Right hindlimb (tissue), 1 donor: ENCODE measurements at places on chromosomes 2 and 18.

DNA sequence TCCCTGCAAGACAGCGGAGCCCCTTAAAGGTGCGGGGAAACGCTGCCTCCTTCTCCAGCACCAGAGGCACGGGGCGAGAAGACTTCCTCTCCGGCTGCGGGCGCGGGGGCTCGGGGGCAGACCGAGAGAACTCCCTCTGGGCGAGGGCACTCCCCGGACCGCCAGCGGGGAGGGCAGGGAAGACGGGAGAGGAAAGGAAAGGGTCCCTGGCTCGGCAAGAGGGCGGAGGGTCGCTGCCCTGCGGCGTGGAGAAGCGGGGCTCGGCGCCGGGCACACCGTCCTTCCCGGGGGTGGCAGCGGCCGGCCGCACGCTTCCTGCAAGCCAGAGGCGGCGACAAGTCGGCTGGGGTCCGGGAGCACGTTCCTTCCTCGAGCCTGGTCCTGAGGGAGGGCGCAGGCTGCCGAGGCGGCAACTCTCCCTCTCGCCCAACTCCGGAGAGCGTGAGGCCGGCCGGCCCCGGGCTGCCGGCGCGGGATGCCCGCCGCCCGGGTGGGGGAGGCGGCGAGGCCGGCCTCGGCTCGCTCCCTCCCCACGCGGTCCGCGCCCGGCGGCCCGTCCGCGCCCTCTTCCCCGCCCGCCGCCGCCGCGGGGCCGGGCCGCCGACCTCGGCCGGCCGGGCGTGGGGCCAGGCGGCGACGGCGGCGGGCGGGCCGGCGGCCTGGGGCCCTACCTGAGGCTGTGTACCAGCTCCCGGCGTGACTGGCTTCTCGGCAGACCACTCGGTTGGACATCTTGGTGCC, 1.1 kb downstream of the MEMO1 start:
- peak; percentile 51 for DNase-seq

GRCh38 chr2:66661253-66662173, 226.6 kb downstream of the MEIS1 start:
- DNase-seq: no peak

GRCh38 chr2:98637401-98638147, 29.2 kb downstream of the UNC50 start:
- no peak for DNase-seq

DNA sequence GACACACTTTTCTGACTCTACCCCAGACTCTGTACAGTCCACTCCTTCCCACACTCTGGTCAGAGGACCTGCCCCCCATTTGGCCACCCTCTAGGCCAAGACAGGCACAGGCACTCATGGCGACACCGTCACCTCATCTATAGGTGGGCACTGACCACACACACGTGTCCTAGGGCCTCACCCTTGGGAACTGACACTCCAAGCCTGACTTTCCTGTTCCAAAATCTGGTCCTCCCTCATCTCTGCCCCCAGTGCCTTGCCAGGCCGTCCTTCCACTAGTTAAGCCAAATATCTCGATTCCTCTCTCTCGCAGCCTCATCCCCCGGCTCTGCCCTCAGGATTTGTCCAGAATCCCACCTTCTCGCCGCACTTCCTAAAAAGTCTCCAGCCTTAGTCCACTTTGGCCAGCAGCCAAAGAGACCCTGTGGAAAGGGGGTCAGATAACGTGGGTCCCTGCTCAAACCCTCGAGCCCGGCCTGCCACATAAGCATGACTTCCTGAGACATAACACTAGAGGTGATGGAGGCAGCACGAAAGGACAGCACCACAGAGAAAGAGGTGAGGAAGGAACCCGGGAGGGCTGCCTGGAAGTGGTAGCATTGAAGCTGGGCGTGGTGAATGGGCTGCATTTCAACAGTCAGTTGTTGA, 105.8 kb upstream of the OTOS start:
- no peak for DNase-seq

DNA sequence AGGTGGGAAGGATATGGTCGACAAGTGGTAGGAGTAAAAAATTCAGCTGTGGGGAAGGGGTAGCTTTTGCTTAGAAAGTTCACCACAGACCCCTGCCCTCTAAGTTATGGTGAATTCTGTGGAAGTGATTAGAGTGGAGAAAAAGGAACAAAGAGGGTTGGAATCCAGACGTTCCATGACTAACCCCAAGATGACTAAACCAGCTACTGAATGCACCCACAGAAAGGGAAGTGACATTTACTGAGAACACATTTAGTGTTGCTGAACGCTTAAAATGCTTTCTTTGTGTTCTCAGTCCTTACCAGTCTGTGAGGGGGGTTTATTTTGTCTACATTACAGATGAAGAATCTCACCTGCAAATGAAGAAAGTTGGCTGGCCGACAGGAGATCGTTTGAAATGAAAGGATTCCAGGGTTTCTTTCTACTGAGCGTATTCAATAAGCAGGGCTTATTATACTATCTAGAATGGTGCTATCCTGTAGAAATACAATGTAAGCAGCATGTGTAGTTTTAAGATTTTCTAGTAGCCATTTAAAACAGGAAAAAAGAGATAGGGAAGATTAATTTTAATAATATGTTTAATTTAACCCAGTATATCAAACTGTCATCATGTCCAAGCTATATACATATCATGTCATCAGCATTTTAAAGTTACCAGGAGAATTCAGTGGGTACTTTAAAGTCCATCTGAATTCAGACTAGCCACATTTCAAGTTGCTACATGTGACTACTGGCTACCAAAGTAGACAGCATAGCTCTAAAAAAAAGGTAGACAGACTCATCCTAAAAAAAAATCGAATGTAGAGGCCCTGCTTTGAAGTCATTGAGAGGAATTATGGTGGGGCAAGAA, 60.1 kb downstream of the LIMS1 start:
- DNase-seq: no peak

DNA sequence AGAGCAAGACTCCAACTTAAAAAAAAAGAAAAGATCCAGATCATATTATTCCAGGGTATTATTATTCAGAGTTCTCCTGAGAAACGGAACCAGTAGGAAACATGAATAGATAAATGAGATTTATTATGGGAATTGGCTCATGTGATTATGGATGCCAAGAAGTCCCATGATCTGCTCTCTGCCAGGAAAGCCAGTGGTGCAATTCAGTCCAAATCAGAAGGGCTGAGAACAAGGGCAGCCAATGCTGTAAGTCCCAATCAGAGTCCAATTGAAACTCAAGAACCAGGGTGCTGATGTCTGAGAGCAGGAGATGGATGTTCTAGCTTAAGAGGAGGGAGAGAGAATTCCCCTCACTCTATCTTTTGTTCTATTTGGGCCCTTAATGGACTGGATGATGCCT, 7.8 kb downstream of the SCYGR2 start:
- DNase-seq: no peak

DNA sequence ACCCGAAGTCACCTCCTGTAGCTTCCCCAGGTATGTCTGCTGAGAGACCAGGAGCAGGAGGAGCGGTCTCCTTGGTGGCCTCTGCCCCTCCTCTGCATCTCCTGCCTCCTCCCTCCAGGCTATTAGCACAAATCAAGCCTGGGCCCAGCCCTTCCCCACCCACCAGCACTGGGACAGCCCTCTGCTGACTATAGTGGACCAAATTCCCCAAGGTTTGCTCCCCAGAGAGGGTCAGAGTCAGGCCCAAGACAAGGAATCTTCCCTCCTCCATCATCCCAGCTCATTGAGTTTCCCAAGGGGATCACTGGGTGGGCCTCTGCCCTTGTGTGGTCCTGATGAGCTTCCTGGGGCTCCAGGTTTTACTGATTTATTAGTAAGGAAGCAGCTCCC, 62.1 kb downstream of the EMILIN2 start:
- DNase-seq: peak; percentile 22

DNA sequence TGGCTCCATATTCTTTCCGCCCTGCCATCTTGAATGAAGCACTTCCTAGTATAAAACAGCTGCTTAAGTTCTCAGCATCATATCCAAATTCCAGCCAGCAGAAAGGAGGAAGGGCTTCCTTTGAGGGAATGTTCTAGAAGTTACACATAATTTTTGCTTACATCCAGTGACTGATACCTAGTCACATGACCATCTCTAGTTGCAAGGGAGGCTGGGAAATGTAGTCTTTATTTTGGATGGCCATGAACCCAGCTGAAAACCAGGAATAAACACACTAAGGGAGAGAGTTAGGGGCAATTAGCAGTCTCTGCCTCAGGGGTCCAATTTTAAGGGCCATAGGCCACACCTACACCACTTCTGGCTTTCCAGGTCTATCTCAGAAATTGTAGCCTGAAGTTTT, 57.8 kb upstream of the LMAN1 start:
- DNase-seq: no peak

DNA sequence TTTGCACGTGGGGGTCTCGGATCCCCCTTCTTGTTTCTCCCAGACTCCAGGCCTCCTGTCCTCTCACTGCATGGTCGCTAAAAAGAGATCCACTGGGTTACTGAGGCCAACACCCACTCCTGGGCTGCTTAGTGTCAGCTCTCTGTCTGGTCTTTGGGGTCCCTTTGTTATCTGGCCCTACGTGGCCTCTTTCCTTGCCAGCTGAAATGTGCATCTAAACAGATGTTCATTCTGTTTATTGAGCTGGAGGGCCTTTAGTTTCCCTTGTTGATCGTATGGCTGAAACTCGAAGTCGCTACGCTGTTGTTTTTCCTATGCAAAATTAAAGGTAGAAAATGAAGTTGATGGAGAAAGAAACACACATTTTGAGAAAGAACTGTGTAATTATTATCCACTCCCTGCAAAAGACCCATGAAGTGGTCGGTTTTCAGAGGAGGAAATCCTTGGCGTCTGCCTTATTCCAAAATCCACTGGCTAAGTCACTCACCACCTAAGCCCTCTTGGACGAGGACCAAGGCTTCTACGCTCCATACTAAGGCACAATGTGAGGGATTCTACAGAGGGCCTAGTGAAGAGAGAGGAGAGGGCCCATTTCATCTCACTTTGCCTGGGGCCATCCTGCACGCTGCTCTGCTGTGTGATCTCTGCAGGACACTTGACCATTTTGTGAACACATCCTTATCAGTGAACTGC, 105.3 kb downstream of the GLI2 start:
- no peak for DNase-seq

DNA sequence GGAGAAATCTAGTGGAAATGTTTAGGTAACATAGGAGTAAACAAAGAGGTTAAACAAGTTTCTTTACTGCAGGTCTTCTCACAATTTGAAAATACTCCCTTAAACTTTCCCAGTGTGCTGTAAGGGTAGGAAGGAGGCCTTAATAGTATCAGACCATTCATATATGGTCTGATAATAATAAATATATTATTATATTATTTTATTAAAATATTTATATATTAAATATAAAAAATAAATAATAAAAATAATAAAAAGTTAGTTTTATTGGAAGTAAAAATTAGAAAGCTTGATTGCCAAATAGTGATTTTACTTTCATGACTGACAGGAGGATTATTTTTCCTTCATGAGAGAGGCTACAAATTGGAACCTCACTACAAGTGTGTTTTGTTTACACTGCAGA, 7.1 kb downstream of the NOSTRIN start:
- no peak for DNase-seq

GRCh38 chr2:178804791-178805190, 2.4 kb downstream of the TTN start:
- DNase-seq: no peak

DNA sequence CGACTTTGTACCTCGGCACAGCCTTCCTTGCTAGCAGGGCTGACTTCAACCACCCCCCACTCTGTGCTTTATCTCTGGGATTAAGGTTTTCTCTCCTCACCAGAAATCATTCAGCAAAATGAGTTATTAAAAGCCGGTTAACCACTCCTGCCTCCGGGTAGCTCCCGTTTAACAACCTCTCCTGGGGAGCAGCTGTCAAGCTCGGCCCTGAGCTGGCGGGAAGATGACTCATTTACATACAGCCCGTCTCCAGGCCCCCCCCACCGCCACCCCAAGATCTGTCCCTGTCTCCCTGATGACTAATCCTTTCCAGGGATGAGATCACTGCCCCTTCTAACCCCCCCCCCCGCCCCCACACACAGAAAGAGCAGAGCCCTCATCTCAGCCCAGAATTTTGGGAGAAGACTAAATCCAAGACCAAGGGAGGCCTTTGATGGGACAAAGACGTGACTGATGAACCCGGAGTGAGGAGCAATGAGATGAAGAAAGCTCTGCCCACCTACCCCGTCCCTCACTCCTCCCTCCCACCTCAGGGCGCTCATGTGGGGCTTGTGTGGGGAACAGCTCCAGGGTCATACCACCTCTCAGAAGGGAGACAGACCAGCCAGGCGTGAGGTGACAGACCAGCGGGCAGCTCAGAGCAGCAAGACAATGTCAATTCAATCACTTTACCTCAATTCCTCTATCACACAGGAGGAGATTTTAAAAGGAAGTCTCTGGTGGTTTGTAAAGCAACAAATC, 131.4 kb downstream of the MSH2 start:
- DNase-seq: peak; percentile 49

GRCh38 chr2:28991460-28991859, 10.4 kb downstream of the TOGARAM2 start:
- no peak for DNase-seq

- no peak for DNase-seq
Observed at GRCh38 chr2:101430156-101430555, 42.9 kb upstream of the CREG2 start.

GRCh38 chr18:61039251-61039650, 294.0 kb upstream of the CDH20 start:
- no peak for DNase-seq

- no peak for DNase-seq
Observed at GRCh38 chr2:50746526-50746925, 285.4 kb downstream of the NRXN1 start.

DNA sequence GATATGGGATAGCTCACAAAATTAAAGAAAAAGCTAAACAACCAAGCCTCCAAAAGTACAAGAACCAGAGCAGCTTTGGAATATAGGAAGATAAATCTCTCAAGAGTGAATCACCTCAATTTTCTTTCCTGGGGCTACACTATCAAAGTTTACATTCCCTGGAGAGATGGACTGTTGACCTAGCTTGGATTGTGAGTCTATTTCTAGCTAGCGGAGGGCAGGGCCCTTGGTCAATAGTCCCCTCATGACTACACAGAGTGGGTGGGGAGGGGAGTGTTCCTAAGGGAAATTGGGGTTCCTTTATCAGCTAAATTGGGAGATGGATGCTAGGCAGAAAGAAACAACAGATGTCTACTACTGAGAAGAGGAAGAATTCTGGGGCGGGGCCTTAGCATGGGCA, 29.9 kb upstream of the EIF2AK3 start:
- no peak for DNase-seq

GRCh38 chr2:25831746-25832449, 46.4 kb downstream of the ASXL2 start:
- no peak for DNase-seq

DNA sequence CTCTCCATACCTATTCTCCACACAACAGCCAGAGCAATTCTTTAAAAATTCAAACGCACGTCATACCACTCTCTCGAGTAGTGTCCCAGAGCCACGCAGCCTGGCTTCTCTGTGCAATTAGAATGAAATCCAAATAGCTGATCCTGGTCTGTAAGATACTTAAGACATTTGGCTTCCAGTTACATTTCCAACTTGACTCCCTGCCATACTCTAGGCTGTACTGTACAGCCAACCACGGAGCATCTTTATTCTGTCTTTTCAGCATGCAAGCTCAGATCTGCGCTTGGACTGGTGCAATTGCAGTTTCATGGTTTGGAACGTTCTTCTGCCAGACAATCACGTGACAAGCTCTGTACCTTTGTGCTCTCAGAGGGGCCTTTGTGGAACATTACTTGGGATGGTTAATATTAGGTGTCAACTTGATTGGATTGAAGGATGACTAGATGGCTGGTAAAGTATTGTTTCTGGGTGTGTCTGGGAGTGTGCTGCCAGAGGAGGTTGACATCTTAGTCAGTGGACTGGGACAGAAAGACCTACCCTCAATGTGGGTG, 325.6 kb downstream of the SOX11 start:
- DNase-seq: no peak

GRCh38 chr2:175432021-175432420, 250.5 kb upstream of the ATP5MC3 start:
- DNase-seq: no peak
